ENCODE measurements at places on chromosomes 12 and 14. TPM values are rescaled to one million over a fixed set of nuclear protein-coding genes. Genes with fewer than 3 reads are reported as not detected.

DNA sequence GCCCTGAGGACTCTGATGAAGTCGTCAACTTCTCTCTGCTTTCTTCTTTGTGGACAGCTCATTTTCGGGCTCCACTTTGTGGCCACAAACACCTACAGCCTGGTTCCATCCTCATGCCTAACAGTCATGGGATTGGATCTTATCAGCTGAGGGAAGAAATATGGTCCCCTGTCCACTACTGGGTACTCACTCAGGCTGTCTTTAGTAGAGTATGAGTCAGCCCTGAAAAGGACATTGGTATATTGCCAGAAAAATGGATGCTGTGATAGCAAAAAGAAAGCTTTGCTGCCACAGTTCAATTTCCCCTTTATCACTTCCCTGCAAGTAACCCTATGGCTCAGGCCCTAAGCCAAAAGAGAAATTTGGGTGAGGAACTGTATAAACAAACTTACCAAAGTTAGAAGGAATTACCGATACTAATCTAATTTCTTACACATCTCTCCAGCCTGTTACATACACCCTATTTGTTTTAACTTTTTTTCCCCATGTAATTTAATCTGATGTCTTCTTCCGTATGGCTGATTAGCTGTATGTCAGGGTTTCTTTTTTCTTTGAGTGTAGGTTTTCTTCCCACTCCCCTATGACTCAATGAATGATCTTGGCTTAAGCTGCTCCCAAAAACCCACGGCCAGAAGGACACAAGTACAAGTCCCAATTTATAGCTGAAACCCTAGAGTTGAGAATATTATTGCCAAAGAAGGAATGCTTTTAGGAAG is 29.1 kb downstream of the MTHFD1 start:
- DNase-seq: no peak

DNA sequence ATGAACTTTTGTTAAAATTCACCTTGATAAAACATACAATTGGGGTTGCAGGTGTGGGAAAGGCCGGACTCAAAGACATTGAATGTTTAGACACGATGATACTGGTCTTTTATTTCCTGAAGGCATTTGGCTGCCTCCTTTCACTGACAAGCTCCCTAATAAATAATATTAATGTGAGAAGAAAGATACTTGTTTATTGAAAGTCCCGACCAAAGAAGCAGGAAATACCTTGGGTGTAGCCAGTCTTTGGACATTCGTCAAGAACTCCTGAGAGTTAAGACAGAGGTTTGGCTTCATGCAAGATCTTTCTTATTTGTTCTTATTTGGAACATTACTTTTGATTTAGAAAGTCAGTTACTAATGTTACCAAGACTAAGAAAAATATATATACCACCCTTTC is 1133.8 kb upstream of the SEL1L start:
- DNase-seq: no peak

CLEC1B gene
- total RNA-seq: not detected

GRCh38 chr12:43937947-43938346 is 102.1 kb downstream of the TMEM117 start:
- no peak for DNase-seq

PTGDR gene
- 0.31 TPM for total RNA-seq

DNA sequence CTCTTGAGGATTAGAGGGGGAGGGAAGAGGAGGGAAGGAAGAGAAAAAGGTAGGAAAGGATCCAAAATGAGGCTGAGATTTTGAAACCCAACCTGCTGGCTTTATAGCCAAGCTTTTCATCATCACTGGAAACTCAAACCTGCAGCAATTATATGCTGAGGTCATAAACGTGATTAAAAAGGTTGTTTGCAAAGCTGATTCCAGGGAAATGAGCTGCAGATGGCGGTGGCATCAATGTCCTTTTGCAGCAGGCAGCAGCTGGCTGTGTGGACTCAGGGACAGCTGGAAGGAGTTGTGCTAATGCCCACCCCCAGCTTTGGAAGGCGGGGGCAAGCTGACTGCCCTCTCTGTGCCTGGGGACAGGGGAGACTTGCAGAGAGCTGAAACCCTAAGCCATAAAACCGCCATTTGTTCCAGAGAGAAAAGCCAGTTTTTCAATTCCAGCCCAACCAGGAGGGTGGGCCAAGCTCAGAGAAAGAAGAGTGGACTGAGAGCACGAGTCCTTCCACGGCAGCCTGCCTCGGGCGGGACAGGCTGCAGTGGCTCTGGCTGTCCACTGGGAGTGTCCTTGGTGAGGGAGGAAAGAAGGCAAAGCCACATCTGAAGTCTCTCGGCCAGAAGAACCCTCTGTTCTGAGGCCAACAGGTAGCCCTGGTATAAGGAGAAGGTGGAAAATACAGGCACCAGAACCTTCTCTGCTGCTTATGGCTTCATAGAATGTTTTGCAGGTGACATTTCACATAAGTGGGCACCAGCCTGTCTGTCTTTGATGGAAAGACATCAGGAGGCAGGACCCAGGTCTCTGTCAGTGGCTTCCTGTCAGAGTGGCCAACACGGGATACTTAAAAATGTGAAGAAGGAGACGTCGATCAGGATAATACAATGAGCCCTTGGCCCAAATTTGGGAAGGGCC is 90.7 kb downstream of the SINHCAF start:
- DNase-seq: no peak

ANKS1B gene
- 452 TPM for total RNA-seq

DNA sequence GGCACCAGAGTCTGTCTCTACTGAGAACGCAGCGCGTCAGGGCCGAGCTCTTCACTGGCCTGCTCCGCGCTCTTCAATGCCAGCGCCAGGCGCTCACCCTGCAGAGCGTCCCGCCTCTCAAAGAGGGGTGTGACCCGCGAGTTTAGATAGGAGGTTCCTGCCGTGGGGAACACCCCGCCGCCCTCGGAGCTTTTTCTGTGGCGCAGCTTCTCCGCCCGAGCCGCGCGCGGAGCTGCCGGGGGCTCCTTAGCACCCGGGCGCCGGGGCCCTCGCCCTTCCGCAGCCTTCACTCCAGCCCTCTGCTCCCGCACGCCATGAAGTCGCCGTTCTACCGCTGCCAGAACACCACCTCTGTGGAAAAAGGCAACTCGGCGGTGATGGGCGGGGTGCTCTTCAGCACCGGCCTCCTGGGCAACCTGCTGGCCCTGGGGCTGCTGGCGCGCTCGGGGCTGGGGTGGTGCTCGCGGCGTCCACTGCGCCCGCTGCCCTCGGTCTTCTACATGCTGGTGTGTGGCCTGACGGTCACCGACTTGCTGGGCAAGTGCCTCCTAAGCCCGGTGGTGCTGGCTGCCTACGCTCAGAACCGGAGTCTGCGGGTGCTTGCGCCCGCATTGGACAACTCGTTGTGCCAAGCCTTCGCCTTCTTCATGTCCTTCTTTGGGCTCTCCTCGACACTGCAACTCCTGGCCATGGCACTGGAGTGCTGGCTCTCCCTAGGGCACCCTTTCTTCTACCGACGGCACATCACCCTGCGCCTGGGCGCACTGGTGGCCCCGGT is at the start of gene PTGDR:
Gene PTGDR (plus strand): TSS at position 198 of the 778 bp plus-strand sequence. CDS start 117 bp downstream, at position 315.
- no peak for DNase-seq

PTHLH gene
- not detected for total RNA-seq

All from occipital lobe (tissue), 3 donors.